Lung microvascular endothelial cell (primary cell): ENCODE measurements at places on chromosomes 7 and 10. TPM values are rescaled to one million over a fixed set of nuclear protein-coding genes. Genes with fewer than 3 reads are reported as not detected.

GRCh38 chr10:27783660-27784059 is 38.0 kb upstream of the MKX start:
- peak; percentile 56 for DNase-seq

GRCh38 chr7:44104860-44105771 is 971 bp downstream of the AEBP1 start:
- no peak for DNase-seq

DNA sequence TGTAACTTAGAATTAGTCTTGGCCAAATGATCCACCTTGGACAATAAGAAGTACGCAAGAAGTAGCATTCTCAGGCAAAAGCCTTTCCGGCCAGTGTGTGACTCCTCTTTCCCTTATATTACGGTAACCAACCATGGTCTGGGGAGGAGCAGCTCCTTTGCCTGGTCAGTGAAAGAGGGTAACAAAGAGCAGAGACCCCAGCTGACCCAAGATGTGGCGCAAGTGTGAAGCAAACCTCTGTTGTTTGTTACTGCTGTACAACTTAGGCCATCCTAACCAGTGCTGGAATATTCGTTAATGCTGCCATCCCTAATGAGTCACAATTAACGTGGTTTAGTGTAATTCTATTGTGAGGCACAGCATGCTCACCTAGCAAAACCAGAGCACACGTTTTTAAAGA is 44.0 kb downstream of the HIPK2 start:
- DNase-seq = no peak

The RBP4 gene
- total RNA-seq = not detected in 2 replicates

GRCh38 chr10:124329362-124329761 is 89.4 kb downstream of the OAT start:
- no peak for DNase-seq

The CYP2C9 gene
- total RNA-seq = not detected in 2 replicates

- no peak for DNase-seq
Measured at GRCh38 chr7:86720306-86720705, 76.6 kb downstream of the GRM3 start.

DNA sequence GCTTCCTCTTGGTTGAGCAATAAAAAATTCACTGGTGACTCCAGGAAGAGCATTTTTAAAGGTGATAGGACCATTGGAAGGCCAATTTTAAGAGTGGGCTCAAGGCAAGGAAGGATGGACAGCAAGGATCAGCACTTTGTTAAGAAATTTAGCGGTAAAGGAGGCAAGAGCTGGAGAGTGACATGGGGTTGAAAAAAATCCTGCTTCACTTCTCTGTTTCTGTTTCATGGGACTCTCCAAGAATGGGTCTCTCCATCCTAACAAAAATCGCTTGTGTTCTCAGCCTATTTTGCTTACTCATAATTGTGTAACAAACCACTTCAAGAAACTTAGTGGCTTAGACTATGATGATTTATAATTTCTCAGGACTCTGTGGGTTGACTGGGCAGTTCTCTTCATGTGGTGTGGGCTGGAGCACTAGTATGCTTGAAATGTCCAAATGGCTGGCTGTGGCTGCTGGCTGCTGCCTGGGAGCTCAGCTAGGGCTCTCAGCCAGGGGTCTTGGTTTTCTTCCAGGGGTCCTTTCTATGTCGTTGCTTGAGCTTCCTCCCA is 59.8 kb upstream of the ZNRF2 start:
- no peak for DNase-seq

DNA sequence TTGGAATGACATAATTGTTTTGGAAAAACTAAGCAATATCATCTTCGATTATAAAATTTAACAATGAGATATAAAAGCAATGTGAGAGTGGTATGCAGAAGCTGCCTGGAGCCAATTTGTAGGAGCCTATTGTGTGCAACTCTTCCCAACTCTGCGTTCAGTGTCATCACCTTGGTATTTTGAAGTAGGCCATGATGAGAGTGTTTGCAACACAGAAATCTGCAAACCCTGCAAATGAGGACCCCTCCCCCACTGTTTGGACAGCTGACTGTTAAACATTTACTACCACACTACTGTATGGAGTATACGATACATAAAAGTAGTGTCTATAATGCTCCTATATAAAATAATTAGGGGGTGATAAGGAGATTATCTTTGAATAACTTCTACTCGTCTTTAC is 531.3 kb downstream of the ATRNL1 start:
- no peak for DNase-seq

DNA sequence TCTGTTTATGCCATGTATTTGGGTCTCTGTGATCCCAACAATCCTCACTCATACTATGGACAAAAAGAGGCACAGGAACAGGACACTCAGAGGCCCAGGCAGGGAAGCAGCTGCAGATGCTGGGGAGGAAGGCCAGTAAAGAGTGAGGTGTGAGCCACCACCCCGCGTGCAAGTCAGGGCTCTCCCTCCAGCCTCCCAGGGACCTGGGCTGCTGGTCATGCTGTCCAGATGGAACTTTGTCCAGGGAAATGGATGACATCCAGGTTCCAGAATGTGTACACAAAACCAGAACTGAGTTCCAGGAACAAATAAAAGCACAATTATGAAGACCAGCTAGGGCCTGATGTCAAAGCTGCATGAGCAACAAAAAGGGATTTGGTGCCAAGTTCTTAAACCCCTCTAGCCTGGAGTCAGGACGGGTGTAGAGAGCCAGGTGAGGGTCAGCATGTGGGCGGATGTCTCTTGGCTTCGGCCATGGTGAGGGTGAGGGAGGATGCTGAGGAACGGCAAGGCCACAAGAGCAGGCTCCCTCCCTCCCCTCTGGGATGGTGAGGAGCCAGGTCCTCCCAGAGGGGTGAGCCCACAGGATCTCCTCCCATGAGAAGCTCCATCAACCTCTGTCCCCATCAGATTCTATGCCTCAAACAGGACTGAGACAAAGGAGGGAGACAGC is 739.7 kb downstream of the PARD3 start:
- no peak for DNase-seq

DNA sequence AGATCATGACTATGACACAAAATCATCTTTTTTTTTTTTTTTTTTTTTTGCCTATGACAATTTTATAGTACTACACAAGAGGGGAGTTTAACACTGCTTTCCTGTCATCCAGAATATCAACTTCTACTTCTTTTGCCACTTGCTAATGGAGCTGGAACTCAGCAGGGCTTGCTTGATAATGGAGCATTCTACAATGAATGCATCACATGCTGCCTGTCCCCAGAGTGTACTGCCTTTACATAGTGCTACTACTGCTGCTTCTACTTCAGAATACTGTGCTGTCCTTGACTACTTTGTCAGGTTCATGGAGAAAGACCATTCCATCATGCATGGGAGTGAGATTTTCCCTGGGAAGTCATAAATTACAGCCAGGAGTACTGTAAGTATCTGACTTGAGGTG is 338.6 kb upstream of the SEMA3A start:
- no peak for DNase-seq

GRCh38 chr7:30904561-30904960 is 7.1 kb upstream of the AQP1 start:
- no peak for DNase-seq

GRCh38 chr10:7789390-7789789 is 1.4 kb downstream of the ATP5F1C start:
- DNase-seq = peak; percentile 27

The VPS26A gene
- 24.6 and 29.0 TPM in 2 replicates for total RNA-seq

DNA sequence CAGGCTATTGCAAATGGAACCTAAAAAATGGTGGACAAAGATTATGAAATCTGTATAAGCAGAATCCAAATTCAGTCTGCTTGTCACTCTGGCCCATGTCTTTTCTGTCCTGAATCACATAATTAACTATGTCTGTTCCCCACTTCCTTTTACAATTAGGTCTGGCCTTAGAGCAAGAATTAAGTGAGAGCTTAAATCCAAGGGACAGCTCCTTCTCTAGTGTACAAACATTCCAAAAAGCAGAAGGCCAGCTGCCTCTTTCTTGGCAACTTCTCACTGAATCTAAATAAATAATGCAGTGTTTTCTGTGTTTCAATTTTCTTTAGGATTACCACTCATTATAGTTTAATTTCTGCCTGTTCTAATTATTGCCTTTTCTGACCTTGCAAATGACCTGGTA is 39.3 kb upstream of the NEBL start:
- no peak for DNase-seq

- DNase-seq = no peak
Measured at GRCh38 chr10:78924319-78925003, 144.3 kb upstream of the ZMIZ1 start.

The TNKS2 gene
- 37.5 and 43.5 TPM in 2 replicates for total RNA-seq

The WDR86 gene
- not detected in 2 replicates for total RNA-seq

The TEX47 gene
- total RNA-seq = not detected in 2 replicates

- no peak for DNase-seq
Measured at GRCh38 chr10:11653758-11654471, 42.5 kb upstream of the USP6NL start.

GRCh38 chr10:1268831-1269230 is 212.6 kb downstream of the WDR37 start:
- no peak for DNase-seq

The SFRP5 gene
- total RNA-seq = not detected in 2 replicates

The SBDS gene
- 53.6 and 100 TPM in 2 replicates for total RNA-seq

The TMEM270 gene
- not detected in 2 replicates for total RNA-seq

GRCh38 chr7:23619141-23619540 is 22.0 kb downstream of the CCDC126 start:
- no peak for DNase-seq

GRCh38 chr10:76977901-76978300 is 659.7 kb downstream of the KCNMA1 start:
- DNase-seq = no peak

The PCGF6 gene
- total RNA-seq = 8.1 and 8.7 TPM in 2 replicates

DNA sequence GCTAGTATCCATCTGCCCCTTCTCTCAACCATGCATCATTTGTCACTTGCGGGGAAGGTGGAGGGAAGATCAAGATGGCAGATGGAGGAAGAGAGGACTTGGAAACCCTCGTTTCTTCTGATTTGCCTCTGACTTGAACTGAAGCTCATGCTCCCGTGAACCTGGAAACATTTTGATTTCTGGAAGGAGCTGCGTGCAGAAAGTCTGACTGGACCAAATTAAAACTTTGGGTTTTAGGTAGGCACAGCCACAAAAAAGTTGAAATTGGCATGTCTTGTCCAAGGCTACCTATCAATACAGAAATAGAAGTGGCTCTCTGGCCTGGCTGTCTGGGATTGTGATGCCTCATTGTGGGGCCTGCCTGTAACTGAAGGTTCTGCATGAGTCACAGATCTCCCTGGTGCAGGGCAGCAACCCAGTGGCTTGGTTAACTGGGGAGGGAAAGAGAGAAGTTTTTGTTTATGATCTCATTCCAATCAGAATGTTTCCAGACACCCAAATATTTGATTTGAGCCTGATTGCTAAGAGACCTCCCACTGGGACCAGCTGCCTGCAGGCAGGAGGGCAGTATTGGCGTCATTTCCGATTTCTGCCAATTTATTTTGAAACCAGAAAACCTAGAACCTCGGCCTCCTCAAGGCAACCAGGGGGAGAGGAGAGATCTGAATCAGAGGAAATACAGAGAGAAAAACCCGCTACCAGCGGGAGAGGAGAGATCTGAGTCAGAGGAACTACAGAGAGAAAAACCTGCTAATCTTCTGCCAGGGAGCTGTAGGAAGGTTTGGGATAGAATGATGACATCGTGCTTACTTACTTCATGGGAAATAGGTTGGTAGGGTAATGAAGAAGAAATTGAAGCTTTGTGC is 363.6 kb downstream of the ANKRD30A start:
- DNase-seq = no peak

The MBL2 gene
- not detected in 2 replicates for total RNA-seq

DNA sequence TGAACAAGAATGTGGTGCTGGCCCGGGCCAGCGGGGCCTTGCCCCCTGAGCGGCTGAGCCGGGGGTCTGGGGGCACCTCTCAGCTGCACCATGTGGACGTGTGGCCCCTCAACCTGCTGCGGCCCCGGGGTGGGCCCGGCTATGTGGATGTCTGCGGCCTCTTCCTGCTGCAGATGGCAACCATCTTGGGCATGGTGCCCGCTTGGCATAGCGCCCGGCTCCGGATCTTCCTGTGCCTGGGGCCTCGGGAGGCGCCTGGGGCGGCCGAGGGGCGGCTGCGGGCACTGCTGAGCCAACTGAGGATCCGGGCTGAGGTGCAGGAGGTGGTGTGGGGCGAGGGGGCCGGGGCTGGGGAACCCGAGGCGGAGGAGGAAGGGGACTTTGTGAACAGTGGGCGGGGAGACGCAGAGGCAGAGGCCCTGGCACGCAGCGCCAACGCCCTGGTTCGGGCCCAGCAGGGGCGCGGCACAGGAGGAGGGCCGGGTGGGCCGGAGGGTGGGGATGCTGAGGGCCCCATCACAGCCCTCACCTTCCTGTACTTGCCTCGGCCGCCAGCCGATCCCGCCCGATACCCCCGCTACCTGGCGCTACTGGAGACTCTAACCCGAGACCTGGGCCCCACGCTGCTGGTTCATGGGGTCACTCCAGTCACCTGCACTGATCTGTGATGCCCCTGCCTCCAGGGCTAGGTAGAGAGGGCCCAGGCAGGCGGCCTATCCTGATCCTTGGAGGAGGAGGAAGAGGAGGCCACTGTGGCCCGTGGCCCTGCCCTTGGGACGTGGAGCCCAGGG is 1.1 kb upstream of the TRIP6 start:
- DNase-seq = peak; percentile 54

The SPRN gene
- under 0.01 TPM in 1 of 2 replicates, not detected in the other for total RNA-seq

DNA sequence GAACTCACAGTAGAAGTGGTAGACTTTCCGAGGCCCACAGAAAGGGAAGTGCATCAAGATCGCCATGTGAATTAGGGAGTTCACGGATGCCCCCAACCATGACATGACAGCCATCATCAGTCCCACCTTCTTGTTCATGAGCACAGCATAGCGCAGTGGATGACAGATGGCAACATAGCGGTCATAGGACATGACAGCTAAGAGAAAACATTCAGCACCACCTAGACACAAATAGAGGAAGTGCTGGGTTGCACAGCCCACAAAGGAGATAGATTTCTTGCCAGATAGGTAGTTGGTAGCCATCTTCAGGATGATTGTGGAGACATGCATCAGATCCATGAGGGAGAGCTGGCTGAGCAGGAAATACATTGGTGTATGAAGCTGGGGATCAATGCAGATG is 342 bp downstream of the OR2AE1 start:
- no peak for DNase-seq

The NPC1L1 gene
- not detected in 2 replicates for total RNA-seq
